ENCODE measurements at places on chromosomes 4 and X.
A peak's percentile ranks its signal among the peaks of the same experiment; 100 is the strongest.

DNA sequence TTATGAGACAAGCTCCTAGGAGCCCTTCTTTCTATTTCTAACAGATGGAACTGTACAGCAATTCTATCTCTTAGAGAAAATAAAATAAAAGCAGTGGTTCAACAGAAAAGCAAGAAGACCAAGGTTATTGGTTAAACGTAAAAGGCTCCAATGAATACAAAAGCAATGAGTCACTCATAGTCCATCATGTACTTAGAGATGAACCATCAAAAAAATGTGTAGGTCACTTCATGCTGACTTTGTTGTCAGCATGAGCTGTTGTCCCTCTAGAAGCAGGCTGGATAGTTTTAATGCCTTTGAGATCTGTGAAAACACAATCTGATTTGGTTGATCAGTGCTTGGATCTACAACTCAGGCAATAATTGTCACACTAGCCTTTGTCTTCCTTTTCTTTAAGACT, 378.6 kb upstream of the ANXA10 start:
- DNase-seq = no peak

DNA sequence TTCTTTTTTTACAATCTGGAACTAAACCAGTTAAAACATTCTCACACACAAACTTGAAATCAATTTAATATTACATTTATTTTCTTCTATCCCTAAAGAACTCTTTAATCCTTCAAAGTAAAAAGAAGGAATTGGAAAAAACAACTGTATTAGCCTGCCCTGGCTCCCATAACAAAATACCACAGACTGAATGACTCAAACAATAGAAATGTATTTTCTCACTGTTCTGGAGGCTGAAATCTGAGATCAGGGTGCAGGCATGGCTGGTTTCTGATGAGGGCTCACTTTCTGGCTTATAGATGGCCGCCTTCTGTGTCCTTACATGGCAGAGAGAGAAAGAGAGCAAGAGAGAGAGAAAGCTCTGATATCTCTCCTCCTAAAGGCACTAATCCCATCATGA, 149.4 kb downstream of the PDGFRA start:
- no peak for DNase-seq

GRCh38 chrX:136376713-136377112, 76.0 kb downstream of the ADGRG4 start:
- DNase-seq = no peak

DNA sequence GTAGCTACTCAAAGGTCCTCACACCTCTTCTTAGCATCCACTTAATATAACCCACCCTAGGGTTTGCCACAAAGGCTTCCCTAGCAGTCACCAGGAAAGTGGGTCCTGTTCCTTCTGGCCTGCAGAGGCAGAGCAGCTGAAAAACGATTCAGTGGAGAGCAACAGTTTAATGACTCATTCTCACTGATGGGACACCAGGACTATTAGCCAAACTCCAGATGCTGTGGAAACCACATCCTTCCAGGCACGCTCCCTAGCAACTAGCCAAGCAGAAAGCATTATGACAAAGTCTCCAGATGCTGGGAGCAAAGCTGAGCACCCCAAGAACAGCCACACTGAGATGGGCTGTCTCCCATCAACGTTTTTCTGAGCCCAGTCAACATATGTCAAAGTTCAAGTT, 30.3 kb upstream of the UTP14A start:
- peak; percentile 71 for DNase-seq

DNA sequence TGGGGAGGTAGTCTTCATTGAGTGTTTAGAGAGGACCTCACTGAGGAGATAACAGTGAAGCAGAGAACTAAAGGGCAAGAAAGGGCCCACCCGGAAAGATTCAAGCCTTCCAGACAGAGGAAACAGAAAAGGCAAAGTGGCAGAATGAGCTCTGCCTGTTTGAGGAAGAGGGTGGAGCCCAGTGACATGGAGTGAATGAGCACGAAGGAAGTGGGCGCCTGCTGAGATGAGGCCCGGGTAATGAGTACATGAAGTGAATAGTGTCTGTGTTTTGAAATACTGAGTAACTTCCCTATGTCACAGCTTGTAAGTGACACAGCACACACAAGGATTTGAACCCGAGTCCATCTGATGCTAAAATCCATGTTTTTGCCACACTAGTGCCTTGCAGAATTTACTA, 32.5 kb upstream of the TLR2 start:
- no peak for DNase-seq

- no peak for DNase-seq
Measured at GRCh38 chr4:86521373-86521969, 72.6 kb upstream of the PTPN13 start.

- no peak for DNase-seq
Measured at GRCh38 chrX:3711331-3711917, 2.0 kb downstream of the PRKX start.
